D721Med (cell line): ENCODE measurements at places on chromosomes 12 and 14.

- DNase-seq, result no peak
These were observed 291.3 kb downstream of the PDZRN4 start for GRCh38 chr12:41479426-41479825.

GRCh38 chr14:72855913-72856312 lies 38.0 kb downstream of the DPF3 start:
- DNase-seq, result no peak

- no peak for DNase-seq
These were observed 19.3 kb upstream of the SERPINA6 start for GRCh38 chr14:94342334-94342934.

DNA sequence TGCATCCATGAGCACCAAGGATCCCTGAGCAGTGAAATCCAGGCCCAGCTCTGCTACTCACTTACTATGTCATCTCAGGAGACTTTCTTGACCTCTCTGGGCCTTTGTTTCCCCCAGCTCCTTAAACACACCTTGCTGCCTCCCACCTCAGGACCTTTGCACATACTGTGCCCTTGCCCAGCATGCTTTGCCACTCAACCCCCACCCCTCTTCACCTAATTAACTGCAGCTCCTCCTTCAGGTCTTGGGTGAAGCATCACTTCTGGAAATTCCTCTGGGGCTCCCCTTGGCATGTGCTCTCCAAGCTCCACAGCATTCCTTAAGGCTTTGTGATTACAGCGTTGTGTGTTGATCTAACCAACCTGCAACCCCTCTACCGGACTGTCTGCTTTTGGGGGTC lies 15.9 kb downstream of the WSCD2 start:
- DNase-seq, result no peak

- DNase-seq, result no peak
These were observed 50.4 kb downstream of the NINJ2 start for GRCh38 chr12:612886-613285.

DNA sequence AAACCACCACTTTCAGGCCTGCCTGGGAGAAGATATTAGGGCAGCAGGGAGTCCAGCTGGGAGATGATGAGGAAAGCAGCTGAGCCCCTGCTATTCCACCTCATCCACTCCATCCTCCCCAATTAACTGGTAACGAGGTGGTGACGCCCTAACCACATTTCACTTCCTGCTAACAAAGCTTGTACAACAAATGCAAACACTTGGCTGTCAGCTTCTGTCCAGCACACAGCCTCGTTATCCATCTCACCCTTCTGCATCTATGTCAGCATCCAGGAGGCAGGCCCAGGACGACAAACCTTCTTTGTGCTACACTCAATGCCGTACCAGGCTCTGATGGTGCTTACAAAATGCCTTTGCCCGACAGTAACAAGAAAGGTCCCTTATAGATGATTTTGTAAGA lies 225.4 kb downstream of the APAF1 start:
- no peak for DNase-seq

GRCh38 chr12:45966486-45966885 lies 23.9 kb downstream of the SCAF11 start:
- no peak for DNase-seq

DNA sequence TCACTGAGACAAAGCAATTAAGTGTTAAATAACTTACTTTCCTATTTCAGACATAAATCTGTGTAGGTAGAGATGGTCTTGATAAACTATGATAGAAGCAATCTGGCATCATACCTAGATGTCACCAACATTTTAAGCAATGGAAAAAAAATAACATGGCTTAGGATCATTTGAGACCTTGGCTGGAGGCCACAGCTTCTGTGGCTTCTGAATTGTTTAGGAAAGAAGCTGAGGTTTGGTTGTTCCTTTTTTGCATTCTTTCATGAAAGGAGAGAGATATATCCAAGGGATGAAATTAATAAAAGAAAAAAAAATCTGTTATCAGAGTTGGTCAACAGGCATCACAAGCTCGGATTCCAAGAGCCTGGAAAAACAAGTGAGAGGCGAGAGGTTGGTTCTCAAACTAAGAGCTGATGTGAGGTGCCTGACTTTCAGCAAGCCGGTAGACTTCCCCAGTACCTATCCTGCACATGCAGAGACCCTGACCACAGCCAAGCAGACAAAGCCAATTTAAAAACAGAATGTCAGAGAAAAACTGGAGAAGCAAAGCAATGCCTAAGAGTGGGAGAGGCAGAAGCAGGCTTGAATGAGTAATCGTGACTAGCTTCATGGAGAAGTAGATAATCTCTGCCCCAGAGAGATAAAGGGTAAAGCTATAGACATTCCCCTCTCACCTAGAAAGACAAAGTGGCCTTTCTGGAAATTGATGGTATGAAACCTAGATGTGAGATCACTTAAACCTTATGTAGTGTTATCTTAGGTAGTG lies 43.4 kb upstream of the ST8SIA1 start:
- DNase-seq, result no peak

DNA sequence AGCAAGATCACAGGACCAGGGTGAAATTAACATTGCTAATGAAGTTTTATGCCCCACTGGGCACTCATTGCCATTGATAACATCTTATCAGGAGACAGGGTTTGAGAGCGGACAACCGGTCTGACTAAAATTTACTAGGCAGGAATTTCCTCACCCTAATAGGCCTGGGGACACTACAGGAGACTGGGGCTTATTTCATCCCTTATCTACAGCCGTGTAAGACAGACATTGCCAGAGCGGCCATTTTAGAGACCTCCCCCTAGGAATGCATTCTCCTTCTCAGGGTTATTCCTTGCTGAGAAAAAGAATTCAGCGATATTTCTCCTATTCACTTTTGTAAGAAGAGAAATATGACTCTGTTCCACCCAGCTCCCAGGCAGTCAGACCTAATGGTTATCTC lies 8.3 kb downstream of the OR4K17 start:
- no peak for DNase-seq

DNA sequence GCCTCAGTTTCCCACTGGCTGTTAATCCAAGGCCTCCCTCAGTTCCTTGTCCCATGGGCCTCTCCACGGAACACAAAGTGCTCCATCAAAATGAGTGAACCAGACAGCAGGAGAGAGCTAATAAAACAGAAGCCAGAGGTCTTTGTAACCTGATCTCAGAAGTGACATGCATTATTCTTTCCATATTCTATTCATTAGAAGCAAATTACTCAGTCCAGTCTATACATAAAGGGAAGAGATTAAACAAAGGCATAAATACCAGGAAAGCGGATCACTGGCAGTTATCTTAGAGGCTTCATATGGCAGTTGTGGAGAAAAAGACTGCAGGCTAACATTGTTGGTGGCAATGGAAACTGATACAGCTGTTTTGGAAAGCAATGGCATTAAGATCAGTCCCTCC lies 170.6 kb upstream of the GARIN6 start:
- DNase-seq, result no peak

DNA sequence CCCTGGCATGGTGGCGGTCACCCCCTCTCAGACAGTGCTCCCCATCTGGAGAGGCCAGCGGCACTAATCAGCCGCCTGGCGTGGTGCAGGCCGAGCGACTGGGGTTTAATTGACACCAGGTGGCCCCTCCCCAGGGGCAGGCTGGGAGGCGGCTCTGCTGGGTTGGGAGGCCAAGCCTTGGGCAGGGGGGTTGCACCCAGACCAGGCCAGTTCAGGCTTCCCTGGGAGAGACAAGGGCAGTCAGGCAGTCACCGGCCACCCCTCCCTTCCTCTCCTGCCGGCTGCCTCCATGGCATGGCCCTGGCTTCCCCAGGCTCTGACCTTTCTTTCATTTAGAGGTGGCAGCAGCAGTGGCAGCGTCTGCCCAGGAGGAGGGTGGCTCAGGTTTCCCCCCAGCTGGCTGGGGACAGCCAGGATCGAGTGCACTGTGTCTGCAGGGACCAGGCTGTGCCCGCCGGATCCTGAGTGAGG lies 78.1 kb upstream of the NOS1 start:
- DNase-seq, result no peak

- no peak for DNase-seq
These were observed 58.2 kb downstream of the SAMD4A start for GRCh38 chr14:54625112-54625511.

DNA sequence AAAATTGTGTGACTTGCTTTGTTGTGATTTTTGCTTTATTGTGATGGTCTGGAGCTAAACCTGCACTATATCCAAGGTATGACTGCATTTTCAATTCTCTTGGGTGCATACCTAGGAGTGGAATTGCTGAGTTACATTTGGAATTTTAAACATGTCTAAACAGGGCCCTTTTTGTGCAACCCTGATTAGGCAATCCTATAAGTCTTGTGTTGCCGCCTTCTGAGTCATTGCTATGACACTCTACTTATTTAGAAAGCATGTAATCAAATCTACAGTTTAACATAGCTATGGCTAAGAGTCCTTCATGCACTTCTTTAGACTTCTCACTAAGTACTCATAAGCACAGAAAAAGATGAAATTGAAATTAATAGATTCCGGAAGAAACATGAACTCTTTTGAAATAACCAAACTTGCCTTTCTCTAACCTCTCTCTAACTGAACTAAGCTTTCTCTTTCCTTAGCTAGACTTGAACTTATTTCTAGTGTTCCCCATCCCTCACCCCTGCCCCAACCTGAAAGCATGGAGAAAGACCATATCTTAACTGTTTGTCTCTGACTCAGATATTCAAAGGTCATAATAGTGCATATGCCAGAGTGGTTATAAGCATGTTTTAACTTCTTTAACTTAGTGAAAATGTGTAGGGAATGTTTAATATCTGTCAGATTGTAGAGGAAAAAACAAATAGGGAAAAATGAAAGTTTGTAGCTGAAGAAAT lies 203.0 kb downstream of the SNAPC1 start:
- DNase-seq, result no peak

DNA sequence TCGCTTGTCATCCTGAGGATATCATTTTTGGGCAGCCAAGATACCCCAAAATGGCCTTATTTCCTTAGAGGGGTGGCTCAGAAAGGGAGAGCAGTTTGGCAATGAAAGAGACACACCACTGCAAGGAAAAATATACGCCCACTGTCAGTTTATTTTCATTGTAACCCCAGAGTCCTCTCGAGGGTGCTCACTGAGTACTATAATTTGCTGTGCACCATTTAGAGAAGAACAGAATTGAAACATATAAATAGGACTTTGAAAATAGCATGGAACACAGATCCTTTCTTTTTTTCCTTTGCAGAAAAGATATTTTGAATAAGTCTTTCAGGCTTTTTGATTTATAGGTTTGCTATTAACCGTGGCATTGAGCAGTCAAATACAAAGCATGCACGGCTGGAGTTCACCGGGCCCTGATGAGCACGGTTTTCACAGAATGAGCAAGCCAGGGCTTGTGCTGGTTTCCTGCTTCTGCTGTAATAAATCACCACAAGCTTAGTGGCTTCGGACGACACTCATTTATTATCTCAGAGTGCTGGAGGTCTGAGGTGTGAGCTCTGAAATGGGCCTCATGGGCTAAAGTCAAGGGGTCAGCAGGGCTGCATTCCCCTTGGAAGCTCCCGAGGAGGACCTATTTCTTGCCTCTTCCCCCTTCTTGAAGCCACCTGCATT lies 152.3 kb downstream of the ZNF664 start:
- DNase-seq, result no peak

DNA sequence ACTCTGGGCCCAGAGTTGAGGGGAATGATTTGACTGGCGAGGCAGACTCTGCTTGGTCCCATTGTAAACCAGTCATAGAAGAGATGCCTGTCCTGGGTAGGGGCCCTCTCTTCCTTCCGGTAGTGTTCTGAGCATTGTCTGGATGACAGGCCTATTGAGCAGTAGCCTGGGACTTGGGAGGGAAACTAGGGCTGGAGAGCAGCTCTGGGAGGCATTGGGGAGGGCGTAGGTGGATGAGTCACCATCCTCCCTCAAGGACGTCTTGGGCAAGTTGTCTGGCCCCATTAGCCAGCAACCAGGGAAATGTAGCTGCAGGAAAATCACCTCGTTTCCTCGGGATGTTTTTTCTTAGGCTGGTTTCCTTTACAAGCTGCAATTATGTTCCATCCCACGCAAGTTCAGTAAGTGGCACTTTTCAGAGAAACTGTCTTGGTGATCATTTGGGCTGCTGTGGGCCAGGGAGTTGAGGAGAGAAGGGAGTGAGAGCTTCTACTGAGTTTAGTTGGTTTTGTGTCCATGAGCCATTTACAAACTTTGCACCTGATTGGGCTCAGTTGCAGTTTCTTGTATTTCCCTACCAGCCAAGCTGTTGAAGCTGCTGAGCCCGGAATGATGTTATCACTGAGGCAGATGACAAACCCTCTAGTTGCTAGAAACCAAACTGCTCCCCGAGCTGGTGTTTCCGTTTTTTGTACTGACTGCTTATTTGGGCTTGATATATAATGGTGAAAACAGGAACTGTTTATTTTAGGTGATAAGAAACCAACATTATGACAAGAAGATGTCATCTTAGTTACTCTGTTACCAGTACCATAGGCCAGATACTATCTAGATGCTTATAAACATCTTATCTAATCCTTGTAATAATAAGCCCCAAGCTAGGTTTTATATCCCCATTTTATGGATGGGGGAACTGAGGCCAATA lies 147.6 kb downstream of the CHST11 start:
- DNase-seq, result no peak
